ENCODE measurements at places on chromosomes 11 and 22.

DNA sequence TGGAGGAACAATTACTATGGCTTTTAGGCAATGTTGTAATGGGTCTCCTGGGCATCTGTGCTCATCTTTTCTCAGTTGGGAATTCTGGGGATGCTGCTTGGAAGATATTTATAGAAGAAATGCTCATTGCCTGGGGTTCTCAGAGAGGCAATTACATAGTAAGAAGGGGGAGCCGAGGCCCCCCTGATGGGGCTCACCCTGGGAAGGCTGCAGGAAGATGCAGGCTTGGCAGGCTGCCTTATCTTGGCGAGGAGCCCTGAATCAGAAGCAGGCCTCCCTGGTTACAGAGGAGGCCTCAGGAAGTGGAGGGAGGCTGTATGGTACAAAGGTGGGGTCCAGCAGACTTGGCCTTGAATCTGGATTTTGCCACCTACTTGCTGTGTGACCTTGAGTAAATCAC is 60.6 kb upstream of the CRYBB3 start:
- DNase-seq, result no peak

DNA sequence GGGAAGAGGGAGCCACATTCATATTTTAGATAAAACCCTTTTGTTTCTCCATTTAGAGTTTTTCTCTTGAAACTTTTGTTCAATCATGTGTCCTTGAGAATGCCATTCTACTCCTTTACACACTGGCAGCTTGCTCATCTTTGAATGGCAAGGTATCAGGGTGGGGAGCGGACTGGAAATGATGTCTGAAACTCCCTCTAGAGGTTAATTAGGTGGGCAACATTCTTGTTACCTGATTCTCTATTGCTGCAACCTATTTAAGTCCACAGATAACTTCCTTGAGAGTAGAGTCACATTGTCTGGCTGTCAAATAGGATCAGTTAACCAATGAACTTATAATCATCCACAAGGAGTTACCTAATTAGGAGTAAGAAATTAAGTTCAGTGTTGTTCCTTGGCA is 533.6 kb upstream of the API5 start:
- DNase-seq, result no peak

DNA sequence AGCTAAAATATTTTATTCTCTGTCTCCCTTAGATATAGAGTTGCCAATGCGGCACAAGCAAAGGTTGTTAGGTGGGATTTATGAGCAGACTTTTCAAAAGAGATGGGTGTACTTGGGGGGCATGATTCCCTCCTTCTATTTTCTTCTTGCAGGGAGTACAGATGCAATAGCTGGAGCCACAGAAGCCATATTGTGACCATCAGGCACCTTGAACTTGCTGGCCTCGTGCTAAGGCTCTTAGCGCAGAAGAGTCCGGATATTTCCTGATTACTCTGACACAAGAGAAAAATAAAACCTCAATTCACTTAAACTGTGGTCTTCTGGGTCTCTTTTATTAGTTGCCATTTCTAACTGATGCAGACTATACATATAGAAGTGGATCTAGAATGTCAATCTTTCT is 547.4 kb downstream of the MIAT start:
- DNase-seq, result no peak

DNA sequence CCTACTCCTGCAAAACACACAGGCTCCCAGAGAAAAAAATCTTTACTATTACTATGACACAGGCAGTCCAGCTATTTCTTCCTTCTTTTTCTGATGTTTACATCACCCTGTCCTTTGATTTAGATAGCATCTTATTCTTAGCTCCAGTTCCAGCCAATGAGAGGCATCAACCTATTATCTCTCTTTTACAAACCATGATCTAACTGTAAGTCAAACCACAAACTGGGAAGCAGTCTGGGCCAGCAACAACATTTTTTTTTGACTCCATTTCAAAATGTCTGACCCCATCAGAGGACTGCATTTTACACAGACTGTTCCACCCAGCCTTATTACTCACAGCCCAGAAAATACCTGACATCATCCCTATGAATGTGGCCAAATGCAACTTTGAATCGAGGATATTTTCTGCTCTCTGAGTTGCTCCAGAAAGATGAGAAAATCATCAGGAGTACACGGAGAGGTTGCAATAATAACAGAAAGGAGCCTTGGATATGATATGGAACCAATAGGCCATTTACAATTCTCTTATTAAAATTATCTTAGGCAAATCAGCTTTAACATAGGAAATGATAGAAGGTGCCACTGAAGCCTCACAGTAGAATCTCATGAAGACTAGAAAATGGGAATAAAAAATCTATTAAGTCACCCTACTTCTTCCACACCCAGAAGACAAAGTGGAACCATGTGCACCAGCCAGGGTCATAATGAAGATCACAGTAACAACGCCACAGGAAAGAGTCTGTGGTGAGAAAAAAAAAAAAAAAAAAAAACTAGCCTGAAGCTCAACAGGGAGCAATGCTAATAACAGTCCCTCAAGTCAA is 21.2 kb downstream of the TBRG1 start:
- no peak for DNase-seq

DNA sequence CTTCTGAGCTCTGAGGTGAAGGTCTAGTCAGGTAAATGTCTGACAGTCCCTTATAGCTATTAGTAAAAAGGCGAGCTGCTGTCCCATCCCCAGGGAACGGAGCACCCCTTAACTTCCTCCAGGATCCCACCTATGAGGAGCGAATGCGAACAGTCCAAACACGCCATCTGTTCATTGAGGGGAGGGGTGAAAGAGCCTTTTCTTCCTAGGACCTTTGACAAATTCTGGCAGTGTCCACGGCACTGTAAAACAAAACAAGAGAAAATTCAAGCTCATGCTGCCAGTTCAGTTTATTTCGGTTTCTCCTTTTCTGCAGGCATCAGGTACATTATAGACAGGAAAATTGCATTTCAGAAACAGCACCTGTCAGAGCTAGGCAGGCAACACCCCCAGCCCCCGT is 253.8 kb upstream of the CADM1 start:
- DNase-seq, result no peak

DNA sequence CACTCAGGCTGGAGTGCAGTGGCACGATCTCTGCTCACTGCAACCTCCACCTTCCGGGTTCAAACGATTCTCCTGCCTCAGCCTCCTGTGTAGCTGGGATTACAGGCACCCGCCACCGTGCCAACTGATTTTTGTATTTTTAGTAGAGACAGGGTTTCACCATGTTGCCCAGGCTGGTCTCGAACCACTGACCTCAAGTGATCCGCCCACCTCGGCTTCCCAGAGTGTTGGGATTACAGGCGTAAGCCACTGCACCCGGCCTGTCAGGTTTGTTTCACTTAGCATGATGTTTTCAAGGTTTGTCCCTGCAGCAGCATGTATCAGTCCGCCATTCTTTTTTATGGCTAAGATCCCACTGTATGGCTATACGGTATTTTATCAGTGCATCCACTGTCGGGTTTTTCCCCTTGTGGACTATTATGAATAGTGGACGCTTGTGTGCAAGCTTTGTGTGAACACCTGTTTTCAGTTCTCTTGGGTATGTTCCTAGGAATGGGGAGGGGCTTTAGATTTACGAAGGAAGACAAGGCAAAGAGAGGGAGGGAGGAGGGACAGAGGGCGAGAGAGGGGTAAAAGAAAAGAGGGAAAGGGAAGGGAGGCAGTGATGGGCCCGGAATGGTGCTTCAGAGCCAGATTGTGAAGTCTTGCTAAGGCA is 13.9 kb upstream of the CDC42EP2 start:
- DNase-seq, result no peak

DNA sequence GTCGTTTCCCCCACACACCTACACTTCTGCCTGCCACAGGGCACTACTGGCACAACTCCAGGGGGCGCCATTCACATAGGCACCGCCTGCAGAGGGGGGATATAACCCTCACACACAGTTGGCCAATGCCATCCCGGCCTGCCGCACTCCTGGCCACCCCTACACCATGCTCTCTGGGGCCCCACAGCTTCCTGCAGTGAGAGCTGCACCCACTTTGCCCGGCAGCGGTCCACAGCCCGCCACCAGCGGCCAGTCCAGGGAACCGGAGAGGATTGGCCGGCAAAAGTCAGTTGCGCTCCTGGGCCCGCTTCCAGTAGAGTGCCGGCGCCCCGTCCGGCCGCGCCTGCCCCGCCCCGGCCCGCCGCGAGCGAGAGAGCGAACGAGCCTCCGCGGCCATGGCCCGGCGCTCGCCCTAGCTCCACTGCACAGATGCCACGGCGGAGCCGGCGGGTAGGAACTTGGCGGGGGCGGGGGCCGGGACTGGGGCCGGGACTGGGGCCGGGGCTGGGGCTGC is 25.6 kb upstream of the SUSD2 start:
- DNase-seq, result no peak

DNA sequence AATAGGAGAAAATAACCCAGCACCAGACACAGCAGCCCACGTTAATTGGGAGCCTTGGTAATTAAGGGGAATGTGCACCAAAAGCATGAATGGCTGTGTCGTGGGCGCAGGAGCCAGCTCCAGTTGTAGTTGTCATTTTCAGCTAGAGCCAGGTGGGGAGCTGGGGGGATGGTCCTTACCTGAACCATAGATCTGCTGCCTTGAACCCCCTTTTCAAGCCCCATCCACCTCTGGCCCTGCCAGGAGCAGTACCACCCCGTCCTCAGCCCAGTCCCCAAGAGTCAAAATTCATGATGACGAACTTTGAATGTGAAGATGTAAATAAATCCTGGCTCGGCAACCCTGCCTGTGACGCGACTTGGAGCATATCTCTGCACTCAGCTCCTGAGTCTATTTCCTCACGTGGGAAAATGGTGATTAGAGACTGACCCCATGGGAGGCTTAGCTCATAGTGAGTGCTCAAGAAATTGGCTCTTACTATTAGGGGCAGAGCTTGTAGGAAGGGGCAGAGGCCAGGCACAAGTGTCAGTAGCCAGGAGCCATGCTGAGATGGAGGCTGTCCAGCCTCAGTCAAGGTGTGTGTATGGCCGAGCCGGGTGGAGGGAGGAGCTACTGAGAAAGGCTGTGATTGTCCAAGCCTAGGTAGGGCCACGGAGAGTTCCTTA is 794 bp upstream of the FXYD6 start:
- DNase-seq, result no peak
